ENCODE measurements at places on chromosomes 4 and X.
A peak's percentile ranks its signal among the peaks of the same experiment; 100 is the strongest.

- DNase-seq: no peak
These were observed 112.4 kb downstream of the PSAPL1 start for GRCh38 chr4:7322166-7322991.

DNA sequence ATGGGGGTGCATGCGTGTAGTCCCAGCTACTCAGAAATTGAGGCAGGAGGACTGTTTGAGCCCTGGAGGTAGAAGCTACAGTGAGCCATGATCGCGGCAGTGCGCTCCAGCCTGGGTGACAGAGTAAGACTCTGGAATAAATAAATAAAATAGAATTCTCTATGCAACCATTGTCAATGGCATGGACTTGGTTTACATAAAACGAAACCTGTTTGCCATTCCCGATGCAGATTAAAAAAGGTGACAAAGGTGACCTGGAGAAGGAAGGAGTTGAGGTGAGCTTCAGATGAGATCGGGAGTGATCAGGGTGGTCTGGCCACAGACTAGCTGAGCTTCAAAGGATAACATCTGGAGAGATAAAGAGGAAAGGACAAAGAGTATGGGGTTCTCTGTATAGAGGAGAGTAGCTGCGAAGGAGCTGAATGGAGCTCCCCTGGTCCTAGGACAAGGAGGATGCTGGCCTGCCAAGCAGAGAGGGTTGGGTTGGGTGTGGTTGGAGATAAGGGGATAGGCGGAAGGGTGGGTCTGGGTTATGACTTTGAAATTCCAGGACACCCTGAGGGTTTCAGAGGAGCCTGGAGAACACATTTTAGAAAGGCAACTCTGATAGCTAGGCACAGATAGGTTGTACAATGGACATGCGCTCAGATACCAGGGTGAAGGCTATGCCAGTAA is 98.6 kb downstream of the RBM47 start:
- no peak for DNase-seq

DNA sequence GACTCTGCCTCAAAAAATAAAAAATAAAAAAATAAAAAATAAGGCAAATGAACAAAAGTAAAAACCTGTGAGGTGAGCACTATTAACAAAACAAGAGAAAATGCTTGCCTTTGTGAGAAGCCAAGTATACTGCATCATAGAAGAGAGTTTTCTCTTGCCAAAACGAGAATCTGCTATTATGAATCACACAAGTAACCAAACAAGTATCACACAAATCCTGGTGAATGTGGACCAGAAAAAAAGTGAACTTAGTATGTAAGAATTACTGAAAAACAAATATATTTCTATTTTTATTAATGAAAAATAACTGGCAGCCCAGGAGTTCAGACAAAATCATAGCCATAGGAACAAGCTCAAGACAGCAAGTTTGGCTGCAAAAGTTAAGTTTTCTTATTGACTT is 193.5 kb downstream of the PDGFC start:
- DNase-seq: no peak

DNA sequence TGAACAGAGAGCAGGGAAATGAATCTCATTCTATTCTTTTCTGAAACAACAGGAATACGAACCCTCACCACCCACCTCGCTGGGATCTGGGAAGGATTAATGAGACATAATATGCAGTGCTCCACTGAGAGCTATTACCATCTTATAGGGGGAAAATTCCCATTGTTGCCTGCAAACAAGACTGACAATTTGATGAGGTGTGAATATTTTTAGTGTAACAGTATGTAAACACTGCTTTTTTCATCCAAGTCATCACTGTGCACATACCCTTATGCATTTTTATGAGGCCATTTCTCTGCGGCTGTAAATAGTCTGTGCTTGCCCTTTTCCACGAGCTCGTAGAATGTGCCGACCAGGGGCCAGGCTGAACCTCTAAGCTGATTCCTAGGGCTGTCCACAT is 285.6 kb upstream of the CPEB2 start:
- no peak for DNase-seq

DNA sequence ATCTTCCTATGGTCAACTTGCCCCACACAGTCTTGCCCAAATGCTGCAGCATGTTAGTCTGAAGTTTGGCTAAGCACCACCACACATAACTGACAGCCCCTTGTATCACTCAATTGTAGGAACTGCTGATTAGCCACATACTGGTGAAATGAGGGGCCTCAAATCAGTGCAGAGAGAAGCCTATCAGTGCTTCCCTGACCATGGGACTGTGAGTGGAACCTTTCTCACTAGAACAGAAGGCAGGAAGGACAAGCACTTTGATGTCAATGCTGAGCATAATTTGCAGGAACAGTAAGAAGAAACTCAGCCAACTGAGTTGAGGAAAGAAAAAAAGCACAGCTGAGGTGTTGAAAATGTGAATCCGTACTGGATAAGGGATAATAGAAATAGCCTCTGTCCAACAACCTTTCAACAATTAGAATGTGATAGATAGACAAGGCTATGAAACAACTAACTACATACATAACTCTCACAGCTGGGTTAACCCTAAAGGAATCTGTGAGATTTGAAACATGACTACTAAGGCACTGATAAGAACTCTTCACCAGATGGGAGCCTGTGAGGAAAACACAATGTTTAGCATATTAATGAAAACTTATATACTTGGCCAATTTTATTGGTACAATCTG is 136.6 kb upstream of the SH3RF1 start:
- DNase-seq: no peak

DNA sequence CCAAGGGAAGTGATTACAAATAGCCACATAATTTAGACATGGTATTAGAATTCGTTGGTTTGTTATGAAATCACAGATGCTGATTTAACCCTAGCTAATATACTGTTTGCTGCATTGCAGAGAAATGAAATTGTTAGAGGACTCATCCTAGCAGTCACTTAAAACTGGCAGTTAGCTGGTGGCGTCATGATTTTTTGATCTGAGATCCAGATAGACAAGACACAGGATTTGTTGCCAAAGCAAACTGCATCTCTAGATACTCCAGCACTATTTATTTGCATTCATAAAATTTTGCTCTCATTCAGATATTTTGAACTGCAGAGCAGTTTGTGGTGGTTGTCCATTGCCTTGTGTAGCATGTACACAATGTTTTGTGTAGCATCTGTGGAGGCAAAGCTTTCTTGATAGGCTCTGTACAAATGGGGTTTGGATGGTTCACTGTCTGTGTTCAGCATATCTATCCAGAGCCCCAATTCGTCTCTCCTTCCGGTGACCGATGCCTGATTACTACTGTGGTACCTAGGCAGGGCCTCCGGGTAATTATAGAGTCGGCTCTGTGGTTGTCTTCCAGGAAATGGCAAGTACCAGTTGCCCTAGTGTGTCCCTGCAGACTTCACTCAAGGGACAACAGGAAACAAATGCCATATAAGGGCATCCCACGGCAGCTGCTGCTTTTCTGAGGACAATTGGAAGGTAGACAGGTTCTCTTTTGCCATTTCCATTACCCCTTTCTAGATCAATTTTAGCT is 30.1 kb upstream of the SPARCL1 start:
- DNase-seq: peak; percentile 16

DNA sequence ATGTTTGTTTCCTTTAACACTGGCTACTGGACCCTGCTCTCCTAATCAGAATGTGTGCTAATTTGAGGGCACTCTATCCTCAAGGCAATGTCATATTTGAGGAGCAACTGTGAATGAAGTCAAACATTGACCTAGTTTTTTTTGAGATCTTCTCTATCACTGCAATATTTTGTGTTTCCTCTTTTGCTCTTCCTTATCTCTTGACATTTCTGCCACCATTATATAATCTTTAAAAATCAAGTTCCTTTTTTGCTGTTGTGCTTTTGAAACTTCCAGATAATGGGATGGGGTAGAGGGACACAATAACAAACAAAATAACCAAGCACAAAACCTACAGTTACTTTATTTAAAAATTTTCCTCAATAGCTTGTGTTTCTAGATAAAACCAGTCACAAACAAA is 7.4 kb upstream of the WDFY3 start:
- DNase-seq: no peak

DNA sequence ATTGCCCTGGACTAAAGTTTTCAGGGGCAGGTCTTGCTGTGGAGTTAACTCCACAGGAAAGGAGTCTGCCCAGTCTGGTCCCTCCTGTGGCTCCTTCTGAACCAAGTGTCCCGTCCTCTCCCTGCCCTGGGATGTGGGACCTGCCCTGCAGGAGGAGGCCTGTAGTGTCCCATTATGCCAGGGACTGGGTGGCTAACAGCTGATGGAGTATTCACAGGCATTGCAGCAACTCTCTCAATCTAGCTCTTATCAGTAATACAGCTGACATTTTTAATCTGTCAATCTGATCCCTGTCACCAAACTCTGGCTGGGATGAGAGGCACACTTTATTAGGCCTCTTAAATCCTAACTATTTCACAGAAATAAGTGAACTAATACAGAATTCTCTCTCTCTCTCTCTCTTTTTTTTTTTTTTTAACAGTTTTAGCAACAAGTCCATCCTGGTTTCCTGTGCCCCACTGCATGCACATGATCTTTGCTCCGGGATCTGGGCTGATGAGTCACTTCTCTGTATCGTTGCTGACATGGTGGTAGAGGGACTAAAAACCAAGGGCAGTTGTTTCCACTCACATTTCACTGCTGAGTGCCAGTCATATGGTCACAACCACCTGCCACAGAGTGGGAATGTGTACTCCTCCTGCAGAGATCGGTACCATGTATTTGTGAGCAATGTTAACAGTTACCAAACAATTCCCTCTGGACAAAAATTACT is 39.1 kb downstream of the HAND2 start:
- no peak for DNase-seq

- DNase-seq: no peak
These were observed 44.0 kb downstream of the MGST2 start for GRCh38 chr4:139709660-139710059.

- no peak for DNase-seq
These were observed 801.0 kb upstream of the IGFBP7 start for GRCh38 chr4:57911203-57911602.

DNA sequence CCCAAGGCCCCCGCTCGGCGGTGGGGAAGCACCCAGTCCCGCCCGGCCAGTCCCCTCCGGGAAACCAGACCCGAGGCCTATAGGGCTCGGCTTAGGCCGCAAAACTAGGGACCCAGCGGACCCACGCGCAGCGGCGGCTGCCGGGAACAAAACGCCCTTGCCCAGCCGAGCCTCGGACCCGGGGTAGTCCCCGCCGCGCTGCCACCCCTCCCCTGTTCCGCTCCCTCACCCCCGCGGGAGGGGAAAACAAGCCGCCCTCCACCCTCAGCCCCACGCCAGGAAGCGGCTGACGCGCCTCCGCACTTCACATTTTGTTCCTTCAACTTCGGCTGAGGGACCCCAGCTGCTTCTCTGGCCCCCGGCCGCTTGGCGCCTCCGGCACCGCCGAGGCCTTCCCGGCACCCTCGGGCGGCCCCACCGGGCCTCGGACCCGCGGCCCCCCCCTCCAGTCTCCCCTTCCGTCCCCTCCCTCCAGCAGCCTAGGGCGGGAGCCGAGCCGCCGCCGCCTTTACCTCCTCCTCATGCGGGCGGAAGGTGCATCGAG is 694 bp downstream of the PDS5A start:
- DNase-seq: peak; percentile 72

GRCh38 chr4:54572152-54572542 is 85.6 kb upstream of the KIT start:
- no peak for DNase-seq

GRCh38 chr4:151564321-151564720 is 155.3 kb downstream of the FHIP1A start:
- no peak for DNase-seq

GRCh38 chr4:85556283-85556682 is 81.3 kb downstream of the ARHGAP24 start:
- DNase-seq: peak; percentile 57

- DNase-seq: no peak
These were observed 4.0 kb downstream of the TCEAL2 start for GRCh38 chrX:102129473-102129872.

GRCh38 chr4:67736262-67736661 is 17.9 kb downstream of the GNRHR start:
- no peak for DNase-seq

DNA sequence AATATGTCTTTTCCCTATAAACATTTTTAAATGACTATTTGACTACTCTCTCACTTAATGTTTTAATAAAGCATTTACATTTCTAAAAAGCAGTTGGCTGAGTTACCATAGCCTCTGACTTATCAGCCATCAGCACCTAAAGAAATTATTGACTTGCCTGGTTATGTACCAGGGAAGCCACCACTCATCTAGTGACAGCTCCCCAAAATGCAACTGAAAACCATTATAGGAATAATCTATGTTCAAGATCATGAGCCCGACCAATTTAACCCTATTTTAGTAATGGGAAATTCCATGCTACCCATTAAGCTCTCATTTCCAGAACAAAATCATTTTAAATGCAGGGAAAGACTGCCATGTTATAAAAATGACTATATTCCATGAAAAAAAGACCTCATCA is 34.4 kb downstream of the HDX start:
- DNase-seq: no peak

- no peak for DNase-seq
These were observed 204.5 kb downstream of the NLGN4X start for GRCh38 chrX:6024204-6024603.

- no peak for DNase-seq
These were observed 31.2 kb upstream of the UXT start for GRCh38 chrX:47690175-47690574.

DNA sequence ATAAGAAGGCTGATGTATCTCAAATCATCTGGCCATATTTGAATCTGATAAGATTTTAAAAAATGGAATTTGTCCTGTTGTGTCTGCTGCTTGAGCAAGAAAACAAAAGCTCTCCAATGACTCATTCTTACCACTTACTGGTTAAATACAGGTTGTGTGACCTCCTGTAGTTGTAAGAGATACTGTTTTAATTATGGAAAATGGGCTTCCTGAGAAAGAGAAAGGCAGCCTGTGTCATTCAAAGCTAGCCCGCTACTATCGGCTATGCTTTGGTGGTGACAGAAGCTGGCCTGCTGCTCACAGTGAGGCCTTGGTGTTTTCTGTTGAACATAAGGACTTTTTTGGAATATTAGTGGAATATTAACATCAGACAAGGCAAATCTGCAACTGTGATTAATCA is 1722.1 kb upstream of the PCDH10 start:
- no peak for DNase-seq

DNA sequence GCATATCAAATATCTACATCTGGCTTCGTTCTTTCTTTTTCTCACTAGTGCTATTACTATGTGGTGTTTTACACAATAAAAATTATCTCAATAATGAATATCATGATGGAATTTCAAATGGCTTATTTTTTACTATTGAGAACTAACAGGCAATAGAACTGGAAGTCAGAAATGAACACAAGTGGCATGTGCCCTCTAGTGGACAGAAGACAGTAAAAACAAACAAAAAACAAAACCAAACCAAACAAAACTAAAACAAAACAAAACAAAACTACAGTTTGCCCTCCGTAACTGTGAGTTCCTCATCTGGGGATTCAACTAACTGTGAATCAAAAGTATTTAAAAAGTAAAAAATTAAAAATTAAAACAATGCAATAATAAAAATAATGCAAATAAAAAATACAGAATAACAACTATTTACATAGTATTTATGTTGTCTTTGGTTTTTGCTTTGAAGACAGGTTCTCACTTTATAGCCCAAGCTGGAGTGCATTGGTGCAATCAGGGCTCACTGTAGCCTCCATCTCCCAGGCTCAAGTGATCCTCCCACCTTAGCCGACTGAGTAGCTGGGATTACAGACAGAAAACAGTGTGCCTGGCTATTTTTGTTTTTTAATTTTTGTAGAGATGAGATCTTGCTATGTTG is 195.6 kb upstream of the TACR3 start:
- DNase-seq: no peak

All from B cell (primary cell).